ENCODE measurements at places on chromosomes 12 and 14.

- DNase-seq, result no peak
Measured at GRCh38 chr12:76460807-76461206, 98.8 kb downstream of the OSBPL8 start.

DNA sequence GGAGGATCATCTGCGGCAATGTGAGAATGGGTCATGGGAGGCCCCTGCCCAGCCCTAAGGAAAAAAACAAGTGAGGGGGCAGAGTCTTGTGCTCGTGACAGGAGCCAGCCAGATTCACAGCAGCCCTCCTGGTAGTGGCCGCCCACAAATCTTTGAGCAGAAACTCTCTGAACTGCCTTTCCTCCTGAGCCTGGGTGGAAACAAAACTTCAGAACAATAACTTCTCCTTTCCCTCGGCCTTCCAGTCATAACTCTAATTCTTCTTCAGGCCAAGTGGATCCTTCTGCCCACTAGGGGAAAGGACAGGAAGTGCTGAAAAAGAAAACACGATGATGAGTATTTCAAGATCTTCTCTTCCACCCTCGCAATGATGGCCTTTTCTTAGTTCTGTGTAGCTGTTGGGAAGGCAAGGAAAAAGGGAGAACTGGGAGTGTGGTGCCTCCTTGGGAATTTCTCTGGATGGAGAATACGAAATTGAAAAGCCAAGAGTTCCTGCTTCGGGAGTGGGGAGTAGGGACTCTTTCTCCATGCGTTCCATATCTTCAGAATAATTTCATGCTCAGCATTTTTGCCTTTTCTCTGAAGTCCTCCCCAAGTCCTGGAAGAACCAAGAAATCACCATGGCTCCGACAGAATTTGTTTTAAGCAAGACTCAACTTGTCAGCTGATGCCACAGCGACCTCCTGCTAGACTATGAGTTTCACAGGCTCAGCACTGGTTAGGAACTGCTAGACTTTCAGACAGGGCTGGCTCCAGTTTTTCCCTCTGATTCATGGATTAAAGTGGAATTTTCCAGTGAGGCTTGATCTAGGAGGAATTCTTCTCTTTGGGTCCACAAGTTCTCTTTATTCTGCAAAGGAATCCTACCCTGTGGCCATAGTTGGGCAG is 188.9 kb downstream of the CAND1 start:
- DNase-seq, result no peak

DNA sequence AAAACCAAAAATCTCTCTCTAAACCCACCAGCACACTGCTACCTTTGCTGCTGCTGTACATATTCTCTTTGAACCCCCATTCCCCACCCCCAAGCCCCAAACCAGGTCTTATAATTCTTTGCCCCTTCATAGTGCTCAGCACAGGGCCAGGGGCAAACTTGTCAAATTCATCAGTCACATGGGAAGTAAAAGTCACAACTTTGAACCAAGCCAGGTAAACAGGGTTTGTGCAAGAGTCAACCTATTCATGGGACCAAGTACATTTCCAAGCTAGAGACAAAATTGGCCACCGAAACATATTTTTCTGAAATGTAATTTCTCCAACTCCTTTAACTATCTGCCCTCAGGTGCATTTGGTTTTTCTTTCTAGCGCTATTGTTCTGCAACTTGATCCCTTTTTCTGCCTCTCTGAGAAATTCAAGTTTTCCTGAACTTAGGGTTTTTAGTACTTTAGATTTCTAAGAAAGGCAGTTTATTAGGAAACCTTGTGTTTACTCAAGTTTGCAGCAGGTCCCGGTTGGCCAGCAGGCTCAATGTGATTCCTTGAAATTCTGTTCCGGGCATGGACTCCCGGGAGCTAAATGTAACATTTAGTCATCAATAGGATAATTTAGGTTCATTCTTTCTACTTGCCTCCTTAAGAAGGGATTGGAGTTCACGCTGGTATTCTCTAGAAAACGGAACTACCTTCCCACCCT is 230.5 kb downstream of the EFCAB11 start:
- DNase-seq, result no peak

DNA sequence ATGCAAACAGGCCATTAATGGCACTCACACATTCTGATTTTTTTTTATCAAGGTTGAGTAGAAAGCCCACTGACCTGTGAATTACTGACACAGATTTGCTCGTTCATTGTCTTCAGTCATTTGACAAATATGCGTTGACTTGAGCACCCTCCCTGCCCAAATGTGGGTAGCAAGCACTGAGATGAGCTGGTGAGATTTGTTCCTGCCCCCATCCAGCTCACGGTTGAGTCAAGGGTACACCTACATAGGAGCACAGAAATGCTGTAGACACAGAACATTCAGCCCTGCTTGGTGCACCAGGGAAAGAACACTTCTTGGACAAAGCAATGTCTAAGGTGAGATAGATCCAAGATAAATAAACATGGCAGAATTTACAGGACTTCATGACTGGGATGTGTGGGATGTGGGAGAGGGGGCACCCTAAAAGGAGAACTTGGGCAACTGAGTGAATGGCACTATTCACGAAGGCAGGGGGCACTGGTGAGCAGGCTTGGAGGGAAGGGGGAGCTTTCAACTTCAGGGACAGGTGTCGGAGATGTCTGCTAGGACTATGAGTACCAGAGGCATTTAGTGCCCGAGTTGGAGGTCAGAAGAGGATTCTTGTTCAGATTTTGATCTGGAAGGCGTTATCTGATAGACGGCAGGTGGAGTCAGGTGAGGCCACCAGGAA is 213.4 kb downstream of the VRK1 start:
- DNase-seq, result no peak

Measured in T-helper 1 cell (primary cell).